Activated naive CD8-positive, alpha-beta T cell treated with anti-CD3 and anti-CD28 coated beads for 36 hours (primary cell): ENCODE measurements at places on chromosomes 6 and 20. TPM values are rescaled to one million over a fixed set of nuclear protein-coding genes. Genes with fewer than 3 reads are reported as not detected.

Gene BAK1
- total RNA-seq: 32.0 TPM

Gene PSORS1C2
- total RNA-seq: not detected

Gene RAMACL
- 0.21 TPM for total RNA-seq

DNA sequence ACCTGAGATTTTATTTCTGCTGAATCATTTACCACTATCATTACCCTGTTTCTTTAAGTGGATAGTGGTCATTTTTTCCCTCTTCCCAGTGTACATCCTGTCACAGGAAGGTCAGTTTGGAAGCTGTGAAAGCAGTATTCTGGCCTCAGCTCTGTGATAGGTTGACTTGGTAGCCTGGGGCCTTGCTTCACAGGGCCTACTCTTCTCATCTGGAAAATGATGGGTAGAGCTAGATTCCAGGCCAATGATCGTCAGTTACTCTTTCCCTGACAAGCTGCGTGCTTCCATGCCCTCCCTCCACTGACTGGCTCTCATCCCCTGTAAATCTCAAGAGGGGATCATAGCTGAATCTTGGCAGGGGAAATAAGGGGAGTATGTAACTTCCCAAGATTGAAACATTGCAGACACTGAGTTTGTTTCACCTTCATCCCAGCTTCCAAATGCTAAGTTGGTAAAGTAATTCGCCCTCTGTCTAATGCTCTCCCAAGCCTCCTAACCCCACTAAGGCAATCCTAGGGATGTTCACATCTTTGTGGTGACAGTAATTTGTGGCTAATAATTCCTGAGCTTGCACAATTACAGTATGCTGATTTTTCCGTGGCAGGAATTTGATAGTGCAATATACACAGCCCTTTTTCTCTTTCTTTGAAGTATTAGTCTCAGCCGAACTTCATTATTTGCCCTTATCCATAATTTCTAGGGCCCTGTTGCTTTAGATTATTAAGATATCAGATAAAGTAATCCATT, 51.2 kb downstream of the VAPB start:
- DNase-seq: no peak

Gene FAM217A
- not detected for total RNA-seq

Gene COL12A1
- total RNA-seq: 0.16 TPM

DNA sequence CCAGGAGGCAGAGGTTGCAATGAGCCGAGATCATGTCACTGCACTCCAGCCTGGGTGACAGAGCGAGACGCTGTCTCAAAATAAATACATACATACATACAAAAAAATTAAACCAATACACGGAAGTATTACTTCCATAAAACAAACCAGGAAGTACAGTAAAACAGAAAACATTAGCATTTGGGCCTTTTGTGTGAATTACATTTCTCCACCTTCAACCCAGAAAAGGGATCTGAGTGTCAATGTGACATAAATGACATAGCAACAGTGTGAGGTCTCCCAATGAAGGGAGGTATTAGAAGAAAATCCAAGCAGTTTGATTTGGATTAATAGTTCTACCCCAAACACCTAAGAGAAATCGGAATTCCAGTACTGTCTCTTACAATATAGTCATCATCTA, 10.1 kb downstream of the CSNK2A1 start:
- DNase-seq: no peak
